KG1 (cell line): ENCODE measurements at places on chromosomes 16 and 17.

- DNase-seq = no peak
These were observed 322.4 kb downstream of the CBLN1 start for GRCh38 chr16:48959204-48959603.

DNA sequence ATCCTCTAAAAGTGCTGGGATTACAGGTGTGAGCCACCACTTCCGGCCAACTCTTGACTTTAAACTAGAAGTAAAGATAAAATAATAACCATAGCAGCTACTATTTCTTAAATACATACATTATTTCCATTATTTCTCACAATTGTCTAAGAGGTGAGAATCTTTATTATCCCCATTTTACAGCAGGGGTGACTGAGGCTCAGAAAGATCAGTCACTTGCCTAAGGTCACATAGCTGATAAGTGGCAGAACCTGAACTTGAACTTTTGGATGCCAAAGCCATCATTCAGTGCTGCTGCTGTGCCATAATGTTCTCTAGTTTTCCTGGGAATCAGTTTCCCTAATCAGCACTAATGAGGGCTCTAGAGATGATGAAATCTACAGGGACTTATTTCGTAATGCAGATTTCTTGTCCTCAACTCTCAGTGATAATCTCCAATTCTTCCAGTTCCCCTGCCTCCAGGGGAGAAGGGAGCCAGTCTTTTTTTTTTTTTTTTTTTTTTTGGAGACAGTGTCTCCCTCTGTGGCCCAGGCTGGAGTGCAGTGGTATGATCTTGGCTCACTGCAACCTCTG, 25.2 kb upstream of the GPRC5B start:
- DNase-seq = no peak

DNA sequence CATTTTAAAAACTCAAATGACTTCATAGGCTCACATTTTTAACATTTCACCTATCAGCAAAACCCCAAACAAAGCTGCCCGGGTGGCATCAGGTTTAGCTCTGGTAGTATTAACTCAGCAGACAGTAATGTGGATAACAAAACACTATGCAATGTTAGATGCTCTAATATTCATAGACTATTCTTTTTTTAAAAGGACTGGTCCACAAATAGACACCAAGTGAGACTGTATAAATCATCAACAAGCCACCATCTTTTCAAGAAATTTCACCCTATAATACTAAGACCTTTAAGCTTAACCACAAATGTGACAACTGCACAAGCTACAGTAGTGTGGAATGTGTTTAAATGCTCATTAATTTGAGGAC, 20.2 kb downstream of the SNN start:
- no peak for DNase-seq

DNA sequence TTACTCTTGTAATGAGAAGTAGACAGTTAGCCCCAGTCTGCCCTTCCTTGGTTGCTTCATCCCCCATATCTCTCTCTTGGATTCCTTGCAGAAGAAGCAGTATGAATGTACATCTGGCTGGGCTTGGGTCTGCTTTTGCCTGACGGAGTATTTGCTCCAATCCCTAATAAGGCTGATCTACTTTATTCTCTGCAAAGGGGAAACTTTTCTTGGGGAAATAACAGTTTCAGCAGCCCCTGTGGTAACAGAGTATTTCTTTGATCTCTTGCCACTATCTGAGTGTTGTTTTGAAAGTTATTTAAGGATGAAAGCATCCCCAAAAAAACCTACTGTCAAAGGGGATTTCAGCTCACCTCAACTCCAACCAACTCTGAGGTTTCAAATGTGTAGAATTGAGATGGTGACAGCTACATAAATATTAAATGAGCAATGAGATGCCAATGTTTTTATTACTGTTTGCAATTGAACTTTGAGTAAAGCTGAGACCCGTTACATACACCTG, 168.9 kb upstream of the NOG start:
- DNase-seq = no peak

GRCh38 chr17:77499699-77500435, 359.1 kb downstream of the SEC14L1 start:
- no peak for DNase-seq

- peak; percentile 11 for DNase-seq
These were observed 541 bp downstream of the ZNF18 start for GRCh38 chr17:11996722-11997146.

DNA sequence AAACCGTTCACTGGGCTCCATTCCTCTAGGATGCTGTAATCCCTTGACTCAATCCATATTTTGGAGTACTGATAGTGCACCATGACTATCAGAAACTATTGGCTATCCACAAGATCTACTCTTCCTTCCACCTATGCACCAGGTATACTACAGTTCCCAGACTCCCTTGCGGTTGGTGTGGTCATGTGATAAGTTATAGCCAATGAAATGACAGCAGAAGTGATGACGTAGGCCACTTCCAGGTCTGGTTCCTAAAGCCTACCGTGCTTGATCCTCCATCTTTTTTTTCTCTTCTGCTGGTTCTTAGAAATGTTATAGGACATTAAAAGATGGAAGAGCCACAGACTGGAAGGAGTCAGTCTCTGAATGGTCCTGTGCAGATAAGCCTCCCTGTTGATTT, 278.8 kb upstream of the C16orf82 start:
- no peak for DNase-seq

DNA sequence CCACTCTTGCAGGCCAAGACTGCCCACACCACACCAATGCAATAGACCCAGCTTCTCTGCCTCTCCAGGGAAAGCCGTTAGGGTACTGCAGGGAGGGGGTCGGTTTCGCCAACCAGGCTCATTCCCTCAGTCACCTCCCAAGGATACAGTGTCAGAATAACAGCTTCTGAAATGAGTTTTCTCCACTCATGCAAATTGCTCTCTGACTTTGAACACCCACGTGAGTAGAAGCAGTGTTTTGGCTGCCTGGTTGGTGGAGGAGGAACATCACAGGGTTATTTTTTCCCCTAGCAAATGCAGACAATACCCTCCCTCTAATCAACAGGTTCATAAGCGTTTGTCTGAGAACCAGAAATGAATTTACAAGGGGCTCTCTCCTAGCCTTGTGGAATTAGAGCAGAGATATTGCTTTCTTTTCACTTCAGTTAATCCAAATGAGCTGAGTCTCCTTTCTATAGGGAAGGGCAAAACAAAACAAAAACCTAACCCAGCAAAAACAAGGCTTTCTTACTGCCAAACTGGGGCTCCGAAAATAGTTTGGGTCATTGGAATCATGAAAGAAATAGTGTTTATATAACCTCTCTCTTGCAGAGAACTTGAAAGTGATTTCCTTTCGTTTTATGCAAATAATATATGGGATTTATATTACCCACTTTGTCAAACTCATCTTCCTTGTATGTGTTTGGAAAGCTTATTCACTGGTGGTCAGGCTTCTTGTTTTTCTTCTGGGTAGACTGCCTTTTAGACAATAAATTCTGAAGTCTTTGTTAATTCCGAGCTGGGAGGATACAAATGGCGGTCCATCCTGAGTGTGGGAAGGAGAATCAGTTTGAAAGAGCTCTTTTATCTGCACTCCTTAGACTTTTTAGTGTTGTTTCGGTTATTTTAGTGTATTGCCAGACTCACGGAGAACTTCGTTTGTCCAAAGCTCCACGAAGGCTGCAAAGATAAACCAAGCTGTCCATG, 229.9 kb downstream of the MSI2 start:
- no peak for DNase-seq

GRCh38 chr17:39131616-39132015, 19.8 kb downstream of the PLXDC1 start:
- DNase-seq = no peak

DNA sequence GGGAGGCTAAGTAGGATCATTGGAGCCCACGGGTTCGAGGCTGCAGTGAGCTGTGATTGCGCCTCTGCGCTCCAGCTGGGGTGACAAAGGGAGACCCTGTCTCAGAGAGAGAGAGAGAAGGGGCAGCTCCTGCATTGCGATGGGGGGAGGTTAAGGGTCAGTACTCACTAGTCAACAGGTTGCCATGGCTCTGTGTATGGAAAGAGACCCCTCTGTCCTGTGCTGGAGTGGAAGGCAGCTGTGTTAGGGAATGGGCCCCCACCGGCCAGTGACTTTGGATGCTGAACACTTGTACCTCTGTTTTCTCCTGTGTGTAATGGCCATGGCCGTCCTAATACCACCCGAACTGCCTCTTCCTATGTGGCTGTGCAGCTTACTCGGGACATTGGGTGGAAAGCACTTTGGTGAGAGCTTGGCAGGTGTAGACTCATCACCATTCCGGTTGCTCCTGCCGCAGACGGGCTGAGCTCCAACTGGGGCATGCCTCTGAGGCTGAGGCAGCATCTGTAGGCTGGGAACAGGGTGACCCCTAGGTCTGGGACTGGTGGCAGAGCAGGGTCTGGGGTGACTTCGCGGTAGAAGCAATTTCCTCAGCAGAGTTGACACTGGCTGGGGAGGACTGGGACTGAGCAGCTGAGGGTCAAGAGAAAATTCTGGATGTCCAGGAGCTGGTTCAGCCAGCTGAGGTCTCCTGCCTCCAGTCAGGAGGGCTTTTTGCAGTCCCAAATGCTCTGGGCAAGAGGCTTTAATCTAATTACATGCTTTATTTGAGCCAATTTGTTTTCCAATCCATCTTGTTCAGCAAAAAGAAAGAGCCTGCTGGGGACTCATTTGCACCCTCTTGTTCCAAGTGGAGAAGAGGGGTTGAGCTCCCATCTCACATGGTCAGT, 184.5 kb downstream of the NTN1 start:
- no peak for DNase-seq

DNA sequence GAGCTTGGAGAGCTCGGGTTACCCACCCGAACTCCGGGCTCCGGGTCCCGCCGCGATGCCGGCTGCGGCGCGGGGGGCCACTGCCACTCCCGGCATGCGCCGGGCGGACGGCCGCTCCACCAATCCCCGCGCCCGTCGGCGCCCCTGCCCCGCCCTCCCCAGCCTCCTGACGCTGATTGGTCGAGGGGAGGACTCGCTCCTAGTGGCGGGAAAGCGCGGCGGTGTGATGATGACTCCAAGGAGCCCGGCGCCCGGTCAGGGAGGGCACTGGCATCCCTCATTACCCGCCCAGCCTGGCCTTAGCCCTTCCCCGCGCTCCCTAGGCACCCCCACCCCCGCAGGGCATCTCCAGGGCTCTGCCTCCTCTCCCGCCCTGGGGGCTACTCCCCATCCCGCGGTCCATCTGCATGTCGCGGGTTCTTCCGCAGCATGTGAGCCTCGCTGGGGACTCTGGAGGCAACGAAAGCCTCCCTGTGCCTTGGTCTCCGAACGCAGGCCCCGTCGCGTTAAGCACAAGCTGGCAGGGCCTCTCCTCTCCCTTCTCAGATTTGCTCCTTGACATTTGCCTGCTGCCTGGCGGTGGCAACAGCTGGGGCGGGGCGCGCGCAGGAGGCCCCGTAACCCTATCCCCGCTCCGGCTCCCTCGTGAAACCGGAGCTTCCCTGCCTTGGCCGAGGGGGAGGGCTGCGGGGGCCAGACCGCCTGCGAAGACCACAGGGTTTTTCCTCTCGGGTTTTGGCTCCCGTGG, 1.7 kb downstream of the ATP2A1 start:
- peak; percentile 49 for DNase-seq

DNA sequence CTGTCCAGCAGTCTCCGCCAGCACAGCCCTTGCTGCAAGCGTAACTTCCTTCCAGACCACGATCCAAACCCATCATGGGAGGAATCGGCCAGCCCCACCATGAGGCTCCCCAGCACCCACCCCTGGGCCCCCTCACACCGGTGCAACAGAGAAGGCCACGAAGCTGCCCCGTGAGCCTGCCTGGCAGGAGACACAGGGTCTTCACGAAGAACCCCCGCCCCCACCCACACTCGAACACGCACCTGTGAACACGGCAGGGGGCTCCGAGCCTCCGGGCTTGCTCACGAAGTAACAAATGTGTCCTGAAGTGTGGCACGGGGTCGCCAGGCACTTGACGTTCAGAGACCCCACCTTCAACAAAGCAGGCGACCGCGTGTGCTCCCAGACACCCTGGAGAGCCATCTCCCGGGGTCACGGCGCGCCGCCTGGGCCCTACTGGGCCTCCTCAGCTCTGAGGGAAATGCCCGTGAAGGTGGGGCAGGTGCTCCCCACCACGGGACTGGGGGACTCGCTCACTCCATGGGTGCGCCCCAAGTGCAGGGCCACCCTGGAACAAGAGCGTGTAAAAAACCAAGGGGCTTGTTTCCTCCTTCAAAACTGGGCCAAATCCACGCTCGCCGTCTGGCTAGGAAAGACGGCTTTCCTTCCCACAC, 7.6 kb downstream of the HAGH start:
- DNase-seq = no peak

GRCh38 chr16:68644296-68644695, 814 bp upstream of the CDH3 start:
- no peak for DNase-seq

DNA sequence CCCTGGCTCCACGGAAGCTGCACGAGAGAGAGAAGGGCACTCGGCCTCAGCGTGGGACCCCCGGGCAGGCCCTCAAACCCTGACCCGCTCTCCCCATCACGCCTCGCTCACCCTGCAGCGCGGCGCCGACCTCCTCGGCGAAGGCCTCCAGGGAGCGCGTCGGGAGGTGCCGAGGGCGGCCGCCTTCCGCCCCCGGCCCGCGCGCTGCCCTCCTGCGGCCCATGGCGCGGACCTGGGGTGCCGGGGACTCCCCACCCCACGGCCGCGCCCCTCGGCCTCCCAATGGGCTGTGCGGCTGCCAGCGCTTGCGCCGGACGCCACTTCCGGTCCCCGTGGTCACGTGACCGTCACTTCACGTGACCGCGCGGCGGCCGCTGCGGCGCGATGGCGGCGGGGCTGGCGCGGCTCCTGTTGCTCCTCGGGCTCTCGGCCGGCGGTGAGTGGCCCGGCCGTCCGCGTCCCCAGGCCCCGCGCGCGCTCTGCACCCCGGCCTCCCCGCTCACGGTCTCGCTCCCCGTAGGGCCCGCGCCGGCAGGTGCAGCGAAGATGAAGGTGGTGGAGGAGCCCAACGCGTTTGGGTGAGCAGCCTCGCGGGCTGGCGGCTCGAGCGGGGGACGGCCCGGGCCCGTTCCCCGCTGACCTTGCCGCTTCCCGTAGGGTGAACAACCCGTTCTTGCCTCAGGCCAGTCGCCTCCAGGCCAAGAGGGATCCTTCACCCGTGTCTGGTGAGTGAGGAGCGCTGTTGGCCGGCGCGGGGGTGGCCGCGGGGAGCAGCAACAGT, at the start of the genes GNPTG and TSR3:
TSS of gene GNPTG (plus strand) at position 350 of the 781 bp plus-strand sequence. CDS start at position 385, 35 bp downstream.
TSS of gene TSR3 (minus strand) at position 297 of the 781 bp plus-strand sequence. CDS start at position 223, 74 bp downstream.
- peak; percentile 68 for DNase-seq

DNA sequence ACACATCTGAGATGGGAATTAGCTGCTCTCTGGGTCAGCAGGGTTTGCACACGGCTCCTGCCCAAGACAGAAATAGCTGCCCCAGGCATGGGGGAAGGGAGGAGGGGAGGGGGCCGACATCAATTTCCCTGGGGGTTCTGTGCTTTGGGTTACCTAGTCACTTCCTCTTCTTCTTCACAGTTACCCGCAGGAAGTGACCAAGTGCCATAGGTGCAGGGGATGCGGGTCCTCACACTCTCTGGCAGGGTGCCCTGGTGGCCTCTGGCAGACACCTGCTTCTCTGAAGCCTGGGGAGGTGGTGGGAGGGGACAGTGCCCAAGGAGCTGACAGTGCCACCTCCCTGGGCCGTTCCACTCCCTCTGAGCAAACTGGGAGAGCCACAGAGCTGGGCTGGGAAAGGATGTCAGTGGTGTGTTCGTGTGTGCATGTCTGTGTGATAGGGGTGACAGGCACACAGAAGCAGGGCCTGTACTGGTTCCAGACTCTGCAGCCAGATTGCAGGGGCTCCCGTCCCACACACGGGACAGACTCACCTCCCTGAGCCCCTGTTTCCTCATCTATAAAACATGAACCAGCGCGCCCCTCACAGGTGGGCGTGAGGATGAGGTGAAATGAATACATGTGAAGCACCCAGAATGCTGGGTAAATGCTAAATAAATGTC, 18.2 kb downstream of the SCN4A start:
- DNase-seq = peak; percentile 31

GRCh38 chr17:82952019-82952418, 112.2 kb upstream of the ZNF750 start:
- no peak for DNase-seq

- no peak for DNase-seq
These were observed 399.5 kb upstream of the TNRC6C start for GRCh38 chr17:77558846-77559626.

- DNase-seq = no peak
These were observed 28.1 kb downstream of the BBS2 start for GRCh38 chr16:56491657-56492261.
